ENCODE measurements at places on chromosomes 2 and 18.
A peak's percentile ranks its signal among the peaks of the same experiment; 100 is the strongest.

GRCh38 chr2:143696651-143697050 is 567.4 kb downstream of the ARHGAP15 start:
- no peak for DNase-seq

DNA sequence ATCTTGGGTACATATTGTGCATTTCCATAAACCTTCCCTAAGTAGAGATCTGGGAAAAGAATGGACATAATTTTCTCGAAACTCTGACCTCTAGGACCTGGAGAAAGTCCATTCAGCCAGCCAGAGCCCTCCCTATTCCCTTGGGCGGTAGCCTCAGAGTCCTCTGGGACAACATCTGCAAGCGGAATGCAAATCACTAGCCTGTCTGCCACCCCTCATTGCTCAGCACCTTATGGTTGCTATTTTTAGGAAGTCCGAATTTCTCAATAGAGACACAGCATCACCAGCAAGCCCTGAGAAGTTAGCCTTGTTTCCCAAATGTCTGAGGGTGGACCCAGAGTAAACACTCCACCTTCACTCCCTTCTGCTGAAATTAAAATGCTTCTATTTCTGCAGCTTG is 17.6 kb upstream of the CD28 start:
- peak; percentile 92 for DNase-seq

GRCh38 chr18:11167778-11168177 is 18.4 kb upstream of the PIEZO2 start:
- no peak for DNase-seq

DNA sequence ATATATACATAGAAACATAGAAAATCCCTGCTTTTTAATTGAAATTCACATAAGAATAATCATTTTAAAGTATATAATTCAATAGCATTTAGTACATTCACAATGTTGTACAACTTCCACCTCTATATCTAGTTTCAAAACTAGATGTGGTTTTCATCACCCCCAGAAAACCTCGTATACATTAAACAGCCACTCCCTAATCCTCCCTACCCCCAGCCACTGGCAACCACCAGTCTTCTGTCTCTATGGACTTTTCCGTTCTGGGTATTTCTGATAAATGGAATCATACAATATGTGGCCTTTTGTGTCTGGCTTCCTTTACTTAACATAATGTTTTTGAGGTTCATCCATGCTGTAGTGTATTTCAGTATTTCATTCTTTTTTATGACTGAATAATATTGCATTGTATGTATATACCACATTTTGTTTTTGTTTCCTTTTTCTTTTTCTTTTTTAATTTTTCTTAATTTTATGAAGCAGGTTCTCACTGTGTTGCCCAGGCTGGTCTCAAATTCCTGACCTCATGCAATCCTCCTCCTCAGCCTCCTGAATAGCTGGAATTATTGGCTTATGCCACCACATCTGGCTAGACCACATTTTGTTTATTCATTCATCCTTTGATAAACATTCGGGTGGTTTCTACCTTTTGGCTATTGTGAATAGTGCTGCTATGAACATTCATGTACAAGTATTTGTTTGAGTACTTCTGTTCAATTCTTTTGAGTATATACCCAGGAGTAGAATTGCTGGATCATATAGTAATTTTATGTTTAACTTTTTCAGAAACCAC is 50.6 kb upstream of the RNF152 start:
- DNase-seq: no peak
